CD8-positive, alpha-beta memory T cell (primary cell): ENCODE measurements at places on chromosomes 4 and X. TPM values are rescaled to one million over a fixed set of nuclear protein-coding genes. Genes with fewer than 3 reads are reported as not detected.

The MAGEE1 gene
- total RNA-seq = 3.9 TPM

The MAGEE2 gene
- total RNA-seq = not detected

The ERAS gene
- not detected for total RNA-seq

The DSPP gene
- not detected for total RNA-seq

The TLR1 gene
- total RNA-seq = 1.3 TPM

The ARHGAP36 gene
- total RNA-seq = not detected

The PALLD gene
- 0.35 TPM for total RNA-seq

The EGFL6 gene
- 0.59 TPM for total RNA-seq

The ARHGEF6 gene
- 25.6 TPM for total RNA-seq

The SPANXB1 gene
- not detected for total RNA-seq

The SYN1 gene
- 0.60 TPM for total RNA-seq

The GUCY1B1 gene
- not detected for total RNA-seq

The BCAP31 gene
- total RNA-seq = 140 TPM

The GPR119 gene
- not detected for total RNA-seq

The ADGRG2 gene
- not detected for total RNA-seq

The IL13RA2 gene
- total RNA-seq = not detected

The FGF13 gene
- not detected for total RNA-seq

The SCRG1 gene
- not detected for total RNA-seq
